GM04503 (cell line): ENCODE measurements at places on chromosomes 16 and 17.
A peak's percentile ranks its signal among the peaks of the same experiment; 100 is the strongest.

DNA sequence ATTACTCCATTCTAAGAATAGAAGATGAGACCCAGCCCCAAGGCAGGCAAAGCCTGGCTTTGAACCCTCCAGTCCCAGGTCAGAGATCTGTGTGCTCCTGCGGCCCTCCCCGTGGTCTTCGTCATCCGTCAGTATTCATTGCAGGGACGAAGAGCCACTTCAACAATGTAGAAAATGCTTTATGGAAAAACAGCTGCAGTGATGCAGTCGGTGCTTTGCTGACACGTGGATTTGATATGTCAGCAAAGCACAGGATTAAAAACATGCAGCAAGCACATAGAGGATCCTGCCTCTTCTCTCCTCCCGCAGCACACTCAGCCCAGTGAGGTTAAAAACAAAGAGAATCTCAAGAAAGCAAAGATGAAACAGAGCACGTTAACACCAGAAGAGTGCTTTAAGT, 117.1 kb upstream of the AXIN2 start:
- DNase-seq: no peak

DNA sequence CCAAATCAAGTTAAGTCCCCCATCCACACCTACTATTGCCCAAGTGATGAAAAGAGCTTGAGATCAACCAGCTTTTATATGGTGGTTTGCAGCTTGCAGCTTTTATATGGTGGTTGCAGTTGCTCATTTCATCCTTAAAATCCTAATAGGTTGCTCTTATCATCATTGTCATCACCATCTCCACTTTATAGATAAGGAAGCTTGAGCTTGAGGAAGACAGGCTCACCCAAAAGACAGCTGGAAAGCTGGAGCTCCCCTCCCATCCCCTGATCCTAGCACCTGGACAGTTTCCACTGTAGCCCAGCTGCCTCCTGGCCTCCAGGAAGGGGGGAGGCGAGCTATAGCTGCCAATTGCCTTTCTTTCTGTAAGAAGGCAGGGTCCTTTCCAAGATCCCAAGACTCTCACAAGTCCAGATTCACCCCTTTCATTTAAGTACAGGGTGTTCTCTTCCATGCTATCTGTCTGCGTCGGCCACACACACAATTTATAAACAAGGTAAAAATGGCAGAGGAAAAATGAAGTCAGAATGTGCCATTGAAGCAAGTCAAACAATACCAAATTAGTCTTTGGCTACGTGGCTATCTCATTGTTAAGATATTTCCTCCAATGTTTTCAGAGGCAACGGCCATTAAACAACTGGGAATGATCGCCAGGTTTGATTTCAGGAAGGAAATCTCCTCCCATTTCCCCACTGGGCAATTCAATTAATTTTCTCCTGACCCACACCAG, 63.3 kb downstream of the PECAM1 start:
- DNase-seq: no peak

DNA sequence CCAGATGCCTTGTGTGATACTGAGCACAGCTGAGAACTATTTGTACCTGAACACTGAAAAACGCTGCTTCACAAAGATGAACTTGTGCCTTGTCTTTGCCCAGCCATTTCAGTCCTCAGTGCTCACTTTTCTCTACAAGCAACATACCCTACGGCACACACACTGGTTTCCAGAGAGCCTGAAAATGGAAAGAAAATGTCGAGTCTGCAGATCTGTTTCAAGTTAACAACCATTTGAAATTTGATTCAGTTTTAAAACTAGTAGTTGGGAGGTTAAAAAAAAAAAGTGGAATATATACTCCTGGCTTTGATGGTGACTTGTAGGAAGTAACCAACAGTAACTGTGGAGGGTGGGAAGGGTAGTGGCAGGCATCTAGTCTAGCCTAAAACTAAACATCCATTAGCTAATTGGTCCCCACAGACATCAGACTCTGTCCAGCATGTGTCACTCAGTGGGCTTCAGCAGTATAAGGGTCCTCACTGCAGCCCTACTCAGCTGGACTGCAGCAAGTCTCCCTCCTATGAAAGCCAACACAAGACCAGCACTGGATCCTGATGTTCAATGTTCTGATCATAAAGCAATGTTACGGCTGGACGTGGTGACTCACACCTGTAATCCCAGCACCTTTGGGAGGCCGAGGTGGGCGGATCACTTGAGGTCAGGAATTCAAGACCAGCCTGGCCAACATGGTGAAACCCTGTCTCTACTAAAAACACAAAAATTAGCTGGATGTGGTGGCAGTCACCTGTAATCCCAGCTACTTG, 27.1 kb downstream of the ERN1 start:
- no peak for DNase-seq

- DNase-seq: no peak
Measured at GRCh38 chr17:64255764-64256163, 7.3 kb downstream of the TEX2 start.

DNA sequence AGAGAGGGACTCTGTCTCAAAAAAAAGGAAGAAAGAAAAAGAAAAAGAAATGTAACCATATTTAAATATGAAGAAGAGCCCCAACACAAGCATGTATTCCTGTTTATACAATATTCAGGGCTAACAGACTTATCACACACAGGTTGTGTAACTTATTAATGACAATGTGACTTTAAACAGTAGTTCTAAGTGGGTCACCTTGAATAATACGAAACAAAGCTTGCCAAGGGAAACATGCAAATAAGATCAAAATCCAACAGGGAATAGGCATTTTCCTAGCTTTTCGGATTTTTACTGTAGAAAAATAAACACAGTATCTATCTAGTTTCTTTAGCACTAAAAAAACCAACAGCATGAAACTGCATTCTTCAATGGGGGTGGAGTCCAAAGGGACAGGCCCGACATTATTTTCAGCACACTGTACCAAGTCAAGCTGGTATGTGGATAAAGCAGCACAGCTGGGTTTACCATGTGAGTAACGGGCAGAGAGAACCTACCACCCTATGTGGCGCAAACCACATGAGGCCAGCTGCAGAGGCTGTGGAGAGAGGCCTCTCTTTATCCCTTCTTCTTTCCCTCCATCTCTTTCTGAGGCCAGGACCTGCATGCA, 45.3 kb downstream of the TOM1L2 start:
- no peak for DNase-seq

- DNase-seq: peak; percentile 21
Measured at GRCh38 chr16:85055493-85056210, 28.1 kb downstream of the KIAA0513 start.

- DNase-seq: no peak
Measured at GRCh38 chr16:68496689-68497088, 42.4 kb upstream of the ZFP90 start.
